CD4-positive, alpha-beta memory T cell (primary cell): ENCODE measurements at places on chromosomes 1 and 21. TPM values are rescaled to one million over a fixed set of nuclear protein-coding genes. Genes with fewer than 3 reads are reported as not detected.
A peak's percentile ranks its signal among the peaks of the same experiment; 100 is the strongest.

DNA sequence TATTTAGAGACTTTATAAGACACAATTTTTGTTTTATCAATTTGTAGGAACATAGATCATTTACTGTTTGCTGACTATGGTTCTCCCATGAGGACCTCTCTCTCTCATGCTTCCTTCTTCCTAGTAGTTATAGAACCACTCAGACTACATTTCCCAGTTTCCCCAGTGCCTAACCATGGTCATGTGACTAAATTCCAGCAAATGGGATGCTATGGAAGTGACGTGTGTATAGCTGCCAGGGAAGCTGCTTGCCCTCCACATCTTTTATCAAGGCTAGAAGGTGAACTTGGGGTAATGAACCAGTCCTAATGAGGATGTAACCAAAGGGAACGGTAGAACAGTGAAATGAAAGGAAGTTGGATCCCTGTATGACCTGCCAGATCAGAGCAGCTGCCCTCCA, 184.0 kb downstream of the MIS18A start:
- DNase-seq = no peak

DNA sequence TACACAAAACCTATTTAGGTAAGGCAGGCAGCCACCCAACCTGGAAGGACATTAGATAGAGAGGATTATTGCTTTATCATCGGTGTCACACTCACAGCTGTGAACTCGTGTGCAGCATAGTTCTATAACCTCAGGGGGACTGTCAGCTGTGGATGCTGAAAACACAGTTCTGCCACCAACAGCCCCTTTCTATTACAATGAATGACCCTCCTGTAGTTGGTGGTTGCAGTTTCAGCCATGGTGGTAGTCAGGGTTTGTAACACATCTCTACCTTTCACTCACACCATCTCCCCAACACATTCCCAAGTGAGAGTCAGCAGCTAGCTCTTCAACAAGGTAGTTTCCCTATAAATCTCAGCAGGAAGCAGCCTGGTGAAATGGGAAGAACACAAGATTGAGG, 136.8 kb downstream of the ZC3H11B start:
- no peak for DNase-seq

DNA sequence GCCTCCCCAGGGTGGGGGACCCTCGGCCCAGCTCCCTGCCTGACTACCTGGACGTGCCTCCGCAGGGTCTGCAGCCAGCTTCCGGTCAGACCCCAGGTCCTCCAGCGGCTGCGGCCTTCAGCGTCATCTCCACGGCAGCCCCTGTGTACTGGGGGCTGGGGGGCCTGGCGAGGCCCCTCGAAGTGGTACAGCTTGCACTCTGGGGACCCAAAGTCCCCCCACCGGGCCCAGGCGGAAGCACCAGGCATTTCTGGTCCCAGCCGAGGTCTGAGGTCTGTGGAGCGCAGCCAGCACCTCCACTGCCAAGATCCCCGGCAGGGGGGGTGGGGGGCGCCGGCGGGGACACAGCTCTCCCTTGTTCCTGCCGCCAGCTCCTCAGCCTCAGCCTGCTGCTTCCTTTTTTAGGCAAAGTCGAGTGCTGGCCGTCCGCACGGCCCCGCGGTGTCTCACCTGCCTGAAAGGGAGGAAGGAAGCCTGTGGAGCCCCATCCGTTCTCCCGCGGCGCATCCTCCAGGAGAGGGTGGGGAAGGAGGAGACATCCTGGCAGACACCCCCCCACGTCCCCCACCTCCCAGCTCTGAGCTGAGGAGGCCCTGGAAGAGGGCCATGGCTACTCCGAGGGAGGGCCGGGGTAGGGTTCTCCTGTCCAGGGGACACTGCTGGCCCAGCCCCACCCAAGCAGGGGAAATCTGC, 1.2 kb upstream of the VWA1 start:
- no peak for DNase-seq

Gene POLR3GL
- 38.3 TPM for total RNA-seq

Gene MIXL1
- not detected for total RNA-seq

DNA sequence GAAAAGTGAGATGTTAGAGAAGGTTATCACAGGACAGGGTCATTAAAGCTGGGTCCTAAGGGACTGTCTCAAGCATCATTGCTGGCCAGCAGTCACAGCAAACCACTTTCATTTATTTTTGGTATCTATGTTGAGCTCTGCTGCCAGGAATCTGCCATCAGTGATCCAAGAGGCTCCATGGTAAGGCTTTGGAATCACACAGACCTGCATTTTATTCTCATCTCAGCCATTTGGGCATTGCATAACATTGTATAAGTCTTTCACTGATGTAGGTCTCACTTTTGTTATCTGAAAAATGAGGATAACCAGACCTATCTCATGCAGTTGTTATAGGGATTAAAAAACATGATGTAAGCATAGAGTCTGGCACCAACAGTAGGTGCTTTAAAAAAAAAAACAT, 77.5 kb downstream of the OMA1 start:
- DNase-seq = no peak

Gene NECTIN4
- not detected for total RNA-seq

DNA sequence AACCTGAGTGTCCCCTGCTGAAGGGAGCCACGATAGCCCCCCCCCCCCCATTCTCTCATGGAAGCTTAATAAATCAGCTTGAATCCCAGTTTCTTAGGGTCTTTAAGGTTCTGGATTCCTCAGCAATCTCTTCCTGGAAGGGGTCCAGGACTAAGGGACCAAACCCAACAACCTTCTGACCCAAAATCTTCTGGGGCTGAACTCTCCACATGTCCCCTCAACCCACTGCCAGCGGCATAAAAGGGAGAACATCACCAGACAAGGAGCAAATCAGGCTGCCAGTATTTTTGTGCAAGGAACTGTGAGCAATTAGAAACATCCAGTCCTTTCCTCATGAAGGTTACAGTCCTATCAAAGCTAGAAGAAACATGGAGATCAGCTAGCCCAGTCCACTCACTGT, 12.7 kb upstream of the LORICRIN start:
- no peak for DNase-seq

DNA sequence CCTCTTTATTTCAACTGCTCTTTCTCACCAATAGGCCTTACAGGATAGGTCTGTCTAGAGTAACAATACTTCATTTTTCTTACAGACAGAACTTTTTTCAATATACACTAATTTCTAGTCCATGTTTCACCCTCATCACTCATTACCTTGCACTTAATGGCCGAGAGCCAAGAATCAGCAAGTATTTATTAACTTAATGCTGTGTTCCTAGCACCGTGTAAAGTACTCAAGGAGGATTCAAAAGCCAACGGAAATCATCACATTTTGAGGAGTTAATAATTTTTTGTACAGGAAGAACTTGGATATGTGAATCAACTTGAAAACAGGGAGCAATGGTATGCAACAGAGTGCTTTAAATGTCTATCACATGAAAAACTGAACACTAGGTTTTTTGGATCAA, 102.0 kb downstream of the PTPN14 start:
- DNase-seq = no peak

GRCh38 chr1:224903955-224904354, 25.5 kb upstream of the DNAH14 start:
- no peak for DNase-seq

- no peak for DNase-seq
These were observed 276.3 kb downstream of the FOXD2 start for GRCh38 chr1:47713975-47714767.

GRCh38 chr1:157407367-157407766, 144.9 kb downstream of the FCRL5 start:
- no peak for DNase-seq

DNA sequence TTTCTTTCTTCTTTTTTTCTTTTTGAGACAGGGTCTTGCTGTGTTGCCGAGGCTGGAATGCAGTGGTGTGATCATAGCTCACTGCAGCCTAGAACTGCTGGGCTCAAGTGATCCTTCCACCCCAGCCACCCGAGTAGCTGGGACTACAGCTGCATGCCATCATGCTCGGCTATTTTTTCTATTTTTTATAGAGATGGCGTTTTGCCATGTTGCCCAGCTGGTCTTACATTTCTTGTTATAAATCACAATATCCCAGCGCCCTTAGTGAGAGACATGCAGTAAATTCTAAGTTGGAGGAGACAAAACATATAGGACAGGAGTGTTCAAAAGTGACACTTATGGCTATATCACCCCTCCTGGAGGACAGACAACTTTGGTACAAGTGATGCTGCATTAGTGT, 31.3 kb upstream of the ACTN2 start:
- DNase-seq = no peak

Gene ZNF593OS
- total RNA-seq = not detected

Gene LRRC71
- not detected for total RNA-seq

Gene C8B
- total RNA-seq = not detected

DNA sequence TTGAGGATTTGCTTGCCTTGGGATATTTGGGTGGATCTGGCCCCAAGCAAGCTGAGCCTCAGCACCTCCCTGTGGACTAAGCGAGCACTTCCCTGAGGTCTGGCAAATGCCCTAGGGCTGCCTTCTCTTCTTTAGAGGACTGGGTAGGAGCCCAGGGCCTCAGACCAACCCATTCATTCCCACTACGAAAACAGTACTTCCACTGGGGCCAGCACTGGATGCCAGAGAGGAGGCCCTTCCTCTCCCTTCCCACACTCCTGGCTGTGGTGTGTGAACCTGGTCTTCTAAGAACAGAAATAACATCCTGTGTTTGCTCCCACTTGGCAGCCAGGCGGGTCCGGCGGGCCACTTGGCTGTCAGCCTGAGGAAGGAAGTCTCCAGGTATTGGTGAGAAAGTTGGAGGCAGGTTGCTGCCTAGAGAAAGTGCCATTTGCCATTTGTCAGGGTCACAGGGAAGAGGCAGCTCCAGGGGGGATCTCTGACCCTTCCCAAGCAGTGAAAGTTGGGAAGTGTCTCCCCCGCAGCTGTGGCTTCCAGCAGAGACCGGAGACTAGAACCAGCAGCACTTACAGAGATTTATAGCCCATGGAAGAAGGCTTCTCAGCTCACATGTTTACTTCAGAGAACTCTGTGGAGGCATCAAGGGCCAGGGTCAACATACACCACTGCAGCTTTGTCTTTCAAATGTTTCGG, 323.5 kb downstream of the SIPA1L2 start:
- no peak for DNase-seq

GRCh38 chr21:43619856-43620255, 39.4 kb downstream of the HSF2BP start:
- DNase-seq = no peak

GRCh38 chr1:161494091-161494735, 11.0 kb upstream of the FCGR2A start:
- DNase-seq = no peak

Gene MPL
- not detected for total RNA-seq

GRCh38 chr1:19427087-19427781, 58.1 kb downstream of the CAPZB start:
- DNase-seq = no peak

Gene MSH4
- 0.80 TPM for total RNA-seq

DNA sequence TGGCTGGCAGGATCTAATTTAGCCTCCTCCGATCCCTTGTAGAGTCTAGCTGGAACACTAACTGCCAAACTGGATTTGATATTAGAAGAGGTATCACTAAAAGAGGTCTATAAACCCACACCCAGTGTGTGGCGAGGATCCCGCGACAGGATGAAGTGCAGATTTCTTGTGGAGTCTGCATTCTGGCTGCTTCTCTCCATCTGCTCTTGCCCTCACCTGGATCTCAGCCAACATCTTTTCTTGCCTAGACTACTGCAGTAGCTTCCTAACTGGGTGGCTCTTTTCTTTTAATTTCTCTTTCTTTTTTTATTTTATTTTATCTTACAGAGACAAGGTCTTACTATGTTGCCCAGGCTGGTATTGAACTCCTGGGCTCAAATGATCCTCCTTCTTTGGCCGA, 48.9 kb upstream of the CAPZB start:
- no peak for DNase-seq

DNA sequence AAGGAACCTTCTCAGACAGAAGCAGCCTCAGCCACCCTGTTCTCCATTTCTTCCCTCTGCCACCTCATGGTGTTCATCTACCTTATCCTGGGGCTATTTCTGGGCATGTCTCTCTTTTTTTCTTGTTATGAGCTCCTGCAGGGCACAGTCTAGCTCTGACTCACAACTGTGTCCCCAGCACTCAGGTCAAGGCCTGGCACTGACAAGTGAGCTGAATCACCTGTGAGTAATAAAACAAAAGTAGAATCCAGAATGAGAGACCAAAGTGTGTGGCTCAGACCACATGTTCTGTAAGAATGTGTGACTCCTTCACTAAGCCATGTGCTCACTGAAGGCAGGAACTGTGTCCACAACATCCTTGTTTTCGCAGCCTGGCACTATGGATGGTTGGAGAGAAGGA, 23.2 kb downstream of the C1orf94 start:
- DNase-seq = no peak

DNA sequence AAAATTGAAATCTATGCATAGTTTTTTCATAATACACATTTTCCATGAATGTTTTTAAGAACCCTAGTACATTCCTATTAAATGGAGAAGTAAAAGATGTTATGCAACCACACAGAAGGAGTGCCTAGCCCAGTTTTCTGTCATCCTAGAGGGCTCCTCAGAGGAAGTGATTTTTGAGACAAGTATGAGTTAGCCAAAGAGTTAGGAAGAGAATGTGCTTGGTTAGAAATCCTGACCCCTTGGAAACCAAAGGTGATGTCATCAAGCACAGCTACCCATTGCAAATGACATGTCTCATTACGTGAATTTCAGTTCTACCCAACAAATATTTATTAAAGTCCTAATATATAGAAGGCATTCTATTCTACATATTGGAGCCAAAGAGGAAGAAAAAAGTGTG, 88.9 kb upstream of the TNFSF4 start:
- no peak for DNase-seq

- no peak for DNase-seq
These were observed 43.2 kb downstream of the NEK2 start for GRCh38 chr1:211632117-211632807.

DNA sequence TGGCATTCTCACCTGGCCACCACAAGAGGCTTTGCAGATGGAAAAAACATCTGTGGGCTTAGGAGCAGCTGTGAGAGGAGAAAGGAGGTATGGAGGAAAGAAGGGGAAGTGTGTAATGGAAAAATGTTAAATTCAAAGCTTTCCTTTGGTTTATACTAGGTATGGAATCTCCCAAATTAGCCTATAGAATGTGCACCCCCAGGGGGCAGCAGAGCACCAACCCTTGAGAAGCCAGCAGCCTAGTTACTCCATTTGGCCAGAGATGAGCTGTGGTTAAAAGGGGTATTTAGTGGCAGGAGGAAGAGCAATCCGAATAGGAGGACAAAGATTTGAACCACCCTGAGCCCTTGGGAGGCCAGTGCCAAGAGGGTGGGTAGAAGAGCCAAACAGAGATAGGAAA, 97.5 kb upstream of the CTTNBP2NL start:
- peak; percentile 6 for DNase-seq
